Esophagus squamous epithelium (tissue), 5 donors: ENCODE measurements at places on chromosomes 6 and 20.

DNA sequence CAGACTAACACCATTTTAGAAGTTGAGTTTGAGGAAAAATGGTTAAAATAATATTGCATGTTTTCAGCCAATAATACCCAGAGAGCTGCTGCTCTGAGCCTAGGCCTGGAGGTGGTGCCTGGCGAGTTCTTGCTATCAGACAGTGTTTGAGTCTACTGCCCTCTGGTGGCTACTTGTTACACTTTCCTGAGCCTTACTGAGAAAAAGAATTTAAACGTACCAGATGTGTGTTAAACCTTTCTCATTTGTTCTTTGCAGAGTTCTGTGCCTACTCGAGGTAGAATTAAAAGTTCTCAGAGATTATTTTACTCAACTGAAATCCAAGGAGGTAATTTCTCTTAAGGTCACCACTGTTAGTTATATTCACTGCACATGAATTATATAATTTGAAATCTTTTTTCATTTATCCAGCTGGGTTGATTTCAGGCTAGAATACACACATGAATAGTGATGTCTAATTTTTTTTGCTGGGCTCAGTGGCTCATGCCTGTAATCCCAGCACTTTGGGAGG lies 38.2 kb downstream of the SHLD1 start:
- DNase-seq = peak; percentile 40

DNA sequence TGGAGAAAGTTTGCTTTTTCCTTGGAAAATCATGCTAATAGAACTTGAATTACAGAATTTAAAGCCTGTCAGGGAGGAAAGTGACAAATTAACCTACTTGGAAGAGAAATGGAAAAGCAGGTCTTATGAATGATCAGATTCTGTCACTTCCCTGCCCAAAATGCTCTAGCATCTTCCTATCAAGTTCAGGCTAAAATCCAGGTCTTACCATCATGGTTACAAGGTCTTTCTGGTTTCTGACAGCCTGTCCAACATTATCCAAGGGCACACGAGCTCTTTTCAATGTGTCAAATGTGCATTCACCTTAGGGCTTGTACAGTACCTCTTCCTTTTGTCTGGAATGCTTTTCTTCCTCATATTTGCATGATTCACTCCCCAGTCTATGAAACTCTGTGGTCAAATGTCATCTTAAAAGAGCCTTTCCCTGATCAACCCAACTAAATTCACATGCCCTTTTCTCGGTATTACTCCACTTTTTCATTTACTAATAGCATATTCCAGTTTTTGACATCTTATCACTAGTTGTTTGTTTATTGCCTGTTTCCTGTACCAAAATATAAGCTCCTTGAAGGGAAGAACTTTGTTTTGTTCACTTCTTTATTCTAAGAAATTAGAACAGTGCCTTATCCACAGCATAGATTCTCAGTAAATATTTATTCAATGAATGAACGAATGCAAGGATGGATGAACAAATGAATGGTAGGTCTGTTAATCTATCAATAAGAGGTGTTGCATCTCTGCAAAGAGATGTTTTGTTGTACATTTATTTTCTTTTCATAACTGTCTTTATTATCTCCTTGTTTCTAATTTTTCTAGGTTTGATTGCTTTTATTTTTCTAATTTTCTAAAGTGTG lies 139.5 kb downstream of the BCAS1 start:
- no peak for DNase-seq

DNA sequence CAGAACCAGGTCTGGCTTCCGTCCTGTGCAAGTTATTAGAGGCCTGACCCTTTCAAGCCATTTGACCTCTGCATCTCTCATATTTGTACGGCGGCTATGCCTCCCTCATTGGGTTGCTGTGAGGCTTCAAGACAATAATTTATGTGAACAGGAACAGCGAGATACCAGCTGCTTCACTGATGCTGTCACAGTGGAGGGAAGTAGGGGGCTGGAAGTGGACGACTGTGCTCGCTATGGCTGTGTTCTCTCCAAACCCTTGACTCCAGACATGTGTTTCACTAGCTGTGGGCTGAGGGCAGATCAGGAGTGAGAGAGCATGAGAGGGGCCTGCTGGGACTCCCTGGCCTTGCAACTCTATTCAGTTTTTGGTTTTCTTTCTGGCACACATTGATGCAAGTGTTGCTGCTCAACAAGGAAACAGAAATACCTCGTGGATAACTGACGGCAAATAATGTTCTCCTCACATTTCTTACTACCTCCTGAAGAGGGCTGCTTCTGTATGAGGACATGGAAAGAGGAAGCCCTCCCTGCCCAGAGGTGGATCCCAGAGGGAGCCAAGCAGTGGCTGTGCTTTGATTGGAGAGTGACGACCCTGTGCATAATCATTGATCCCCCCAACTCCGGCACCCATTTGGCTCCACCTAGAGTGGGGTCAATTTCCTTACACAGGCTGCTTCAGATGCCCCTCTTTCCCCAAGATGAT lies 34.7 kb upstream of the SCP2D1 start:
- no peak for DNase-seq

DNA sequence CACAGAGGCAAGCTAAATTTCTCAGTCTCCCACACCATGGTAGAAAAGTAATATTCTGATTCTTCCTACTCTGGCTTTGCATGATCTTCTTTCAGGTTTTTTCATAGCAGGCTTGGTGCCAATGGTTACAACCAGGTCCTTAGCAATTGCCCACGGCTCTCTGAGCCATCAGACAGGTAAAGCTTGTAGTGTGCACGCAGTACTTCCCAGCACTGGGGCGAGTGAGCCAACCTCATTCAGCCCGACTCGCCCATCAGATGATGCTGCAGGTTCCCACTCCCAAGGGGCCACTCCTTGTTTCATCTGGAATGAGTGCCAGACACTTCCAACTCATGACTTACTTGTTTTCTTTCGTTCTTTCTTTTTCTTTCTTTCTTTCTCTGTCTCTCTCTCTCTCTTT lies 78.3 kb downstream of the PERP start:
- DNase-seq = no peak

DNA sequence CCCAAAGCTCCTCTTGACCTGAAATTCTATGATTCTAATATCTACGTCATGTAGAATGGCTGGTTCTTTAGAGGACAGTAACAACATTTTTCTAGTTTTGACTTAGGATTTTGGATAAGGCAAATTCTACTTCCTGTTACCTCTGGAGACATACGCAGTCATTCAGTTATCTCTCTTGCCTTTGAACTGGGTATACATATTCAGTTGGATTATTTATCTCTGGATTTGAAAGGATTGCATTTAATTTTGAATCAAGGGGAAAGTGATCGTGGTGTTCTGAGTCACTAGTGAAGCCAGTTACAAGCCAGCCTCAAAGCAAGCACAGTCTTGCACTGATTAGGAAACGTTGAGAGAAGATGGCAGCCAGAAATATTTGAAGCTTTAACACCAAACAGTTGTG lies 35.3 kb upstream of the BCAS1 start:
- DNase-seq = no peak
